NCI-H1092 (cell line): ENCODE measurements at places on chromosomes 7 and 10.

DNA sequence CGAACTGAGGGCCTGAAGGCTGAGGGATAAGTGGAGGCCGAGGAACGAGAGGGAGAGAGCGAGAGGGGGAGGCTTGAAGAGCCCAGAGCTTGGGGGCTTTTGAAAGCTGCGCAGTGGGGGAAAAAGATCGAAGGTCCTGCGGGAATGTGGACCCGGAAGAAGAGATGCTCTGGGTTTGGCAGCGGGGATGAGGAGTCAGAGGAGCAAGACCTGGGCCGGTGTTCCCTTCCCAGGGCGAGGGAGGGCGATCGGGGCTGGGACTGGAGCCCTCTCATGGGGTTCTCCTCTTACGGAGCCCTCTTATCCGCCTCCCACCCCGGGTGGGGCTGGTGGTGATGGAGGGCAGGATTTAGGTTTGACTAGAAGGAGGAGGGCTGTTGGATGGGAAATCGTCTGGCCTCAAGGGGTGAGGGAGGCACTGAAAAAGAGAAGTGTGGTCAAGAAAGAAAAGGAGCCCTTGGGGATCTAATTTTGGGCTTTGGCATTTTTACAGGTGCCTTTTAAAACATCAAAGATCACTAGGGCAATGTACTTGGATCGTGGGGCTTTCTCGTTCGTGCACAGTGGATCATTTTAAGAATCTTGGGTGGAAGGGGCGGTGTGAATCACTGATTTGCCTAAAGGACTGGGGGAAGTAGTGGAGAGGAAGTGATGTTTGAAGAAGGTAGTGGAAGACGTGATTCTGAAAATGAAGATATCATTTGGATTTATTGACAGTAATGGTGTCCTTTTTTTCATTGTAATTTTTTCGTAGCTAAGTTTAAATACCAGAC lies 637 bp downstream of the SAMD8 start:
- no peak for DNase-seq

GRCh38 chr10:5760515-5760914 lies 52.7 kb downstream of the GDI2 start:
- no peak for DNase-seq

DNA sequence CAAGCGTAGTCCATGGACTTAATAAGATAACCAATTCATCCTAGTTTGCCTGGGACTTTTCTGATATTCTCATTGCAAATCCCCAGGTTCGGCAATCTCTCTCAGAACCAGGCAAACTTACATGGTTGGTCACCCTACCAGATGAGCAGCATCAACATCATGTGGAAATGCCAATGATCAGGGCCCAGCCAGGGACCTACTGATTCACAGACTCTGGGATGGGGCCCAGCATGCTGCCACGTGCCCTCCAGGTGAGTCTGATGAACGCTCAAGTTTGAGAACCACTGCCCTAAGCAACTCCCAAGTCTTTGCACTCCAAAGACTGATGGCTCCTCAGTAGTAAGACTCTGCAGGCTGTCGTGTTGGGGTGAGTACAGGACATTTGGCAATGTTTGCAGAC lies 2.7 kb downstream of the LAMB4 start:
- DNase-seq: no peak

GRCh38 chr10:513393-513792 lies 176.1 kb downstream of the DIP2C start:
- no peak for DNase-seq

GRCh38 chr10:67775279-67775678 lies 62.7 kb downstream of the DNAJC12 start:
- no peak for DNase-seq

- DNase-seq: no peak
Observed at GRCh38 chr7:34322841-34323240, 335.2 kb upstream of the NPSR1 start.

- no peak for DNase-seq
Observed at GRCh38 chr10:69928339-69928738, 124.3 kb upstream of the MACROH2A2 start.

DNA sequence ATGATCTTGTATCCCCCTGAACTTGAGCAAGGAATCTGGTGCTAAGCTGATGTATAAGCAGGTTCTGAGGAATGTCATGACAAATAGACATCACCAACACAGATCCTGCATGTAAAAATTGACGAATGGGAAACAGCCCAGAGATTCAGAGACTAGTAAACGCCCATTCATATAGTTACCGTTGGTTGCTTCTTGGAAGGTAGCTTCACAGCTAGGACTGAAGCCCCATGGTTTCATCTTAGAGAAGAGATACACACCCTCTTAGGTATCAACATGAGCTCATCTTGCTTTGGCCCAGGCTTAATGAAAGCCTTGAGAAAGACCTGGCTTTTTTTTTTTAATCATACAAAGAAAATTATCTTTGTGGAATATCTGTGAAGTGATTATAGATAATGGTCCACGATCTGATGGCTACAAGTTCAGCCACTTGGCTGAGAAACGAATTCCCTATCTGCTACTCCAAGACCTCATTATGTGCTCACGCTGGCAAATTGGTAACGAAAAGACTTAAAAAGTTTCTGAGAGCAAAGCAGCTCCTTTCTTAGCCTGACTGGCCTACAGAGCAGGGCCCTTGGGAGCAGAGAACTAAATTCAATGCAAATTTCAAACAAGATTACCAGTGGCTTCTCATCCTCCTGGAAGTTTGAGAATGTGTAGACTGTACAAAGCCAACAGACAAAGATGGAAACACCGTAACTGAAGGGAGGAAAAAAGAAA lies 181.1 kb downstream of the NRP1 start:
- DNase-seq: no peak
